Anterior cingulate cortex (tissue), 58 donors: ENCODE measurements at places on chromosomes 1 and 21.
A peak's percentile ranks its signal among the peaks of the same experiment; 100 is the strongest.

- peak; percentile 86 for DNase-seq
Measured at GRCh38 chr1:209585672-209586071, 2.2 kb downstream of the CAMK1G start.

- DNase-seq, result no peak
Measured at GRCh38 chr1:214418391-214418790, 133.0 kb downstream of the PTPN14 start.

DNA sequence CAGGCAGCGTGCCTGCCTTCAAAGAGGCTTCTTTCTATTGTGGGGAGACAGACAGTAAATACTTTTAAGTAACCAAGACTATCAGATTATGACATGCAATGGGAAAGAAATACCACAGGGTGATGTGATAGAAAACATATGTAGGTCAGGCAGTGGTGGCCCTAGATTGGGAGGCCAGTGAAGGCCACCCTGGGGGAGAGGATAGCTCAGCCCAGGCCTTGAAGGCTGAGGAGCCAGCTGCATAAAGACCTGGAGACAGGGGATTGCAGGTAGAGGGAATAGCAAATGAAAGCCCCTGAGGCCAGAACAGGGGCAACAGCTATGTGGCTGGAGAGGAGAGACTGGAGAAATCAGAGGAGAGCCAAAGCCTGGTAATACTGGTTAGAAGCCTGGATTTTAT lies 4.0 kb downstream of the SOX13 start:
- no peak for DNase-seq

DNA sequence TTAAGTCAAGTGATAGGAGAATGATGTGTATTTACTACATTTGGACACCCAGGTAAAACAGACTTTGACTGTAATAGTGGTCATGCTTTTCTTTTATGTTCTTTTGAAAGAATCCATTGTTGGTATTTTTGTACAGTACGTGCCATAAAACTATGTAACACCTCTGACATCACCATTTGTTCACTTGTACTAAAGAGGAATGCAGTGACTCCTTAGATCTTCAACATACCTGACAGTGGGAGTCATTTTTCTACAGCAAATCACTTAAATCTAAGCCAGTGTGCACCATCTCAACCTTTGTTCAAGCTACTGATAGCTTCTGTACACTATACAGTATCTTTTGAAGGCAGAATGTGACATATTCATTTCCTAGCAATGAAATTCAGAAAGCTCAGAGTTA lies 6.3 kb upstream of the PLD5 start:
- DNase-seq, result no peak

GRCh38 chr1:7579831-7580804 lies 191.0 kb upstream of the VAMP3 start:
- no peak for DNase-seq

DNA sequence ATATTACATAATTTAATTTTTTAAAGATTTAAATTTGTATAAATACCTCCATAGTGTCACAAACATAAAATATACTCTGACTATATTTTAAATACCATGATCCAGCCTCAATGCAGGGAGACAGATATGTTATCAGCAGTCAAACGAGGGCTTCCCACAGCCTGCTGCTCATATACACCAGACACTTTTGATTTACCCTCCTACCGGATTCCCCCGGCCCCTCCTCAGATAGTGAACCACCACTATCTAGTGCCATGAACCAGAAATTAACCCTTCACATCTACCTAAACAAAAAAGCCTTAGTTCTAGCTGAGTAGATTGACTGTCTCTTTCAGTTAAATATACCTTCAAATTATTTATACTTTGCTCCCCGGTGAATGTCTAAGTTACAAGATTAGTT lies 52.4 kb upstream of the C1orf53 start:
- no peak for DNase-seq

GRCh38 chr1:188988589-188988988 lies 1489.1 kb downstream of the BRINP3 start:
- DNase-seq, result no peak

GRCh38 chr21:41641821-41642701 lies 124.8 kb downstream of the RIPK4 start:
- no peak for DNase-seq

DNA sequence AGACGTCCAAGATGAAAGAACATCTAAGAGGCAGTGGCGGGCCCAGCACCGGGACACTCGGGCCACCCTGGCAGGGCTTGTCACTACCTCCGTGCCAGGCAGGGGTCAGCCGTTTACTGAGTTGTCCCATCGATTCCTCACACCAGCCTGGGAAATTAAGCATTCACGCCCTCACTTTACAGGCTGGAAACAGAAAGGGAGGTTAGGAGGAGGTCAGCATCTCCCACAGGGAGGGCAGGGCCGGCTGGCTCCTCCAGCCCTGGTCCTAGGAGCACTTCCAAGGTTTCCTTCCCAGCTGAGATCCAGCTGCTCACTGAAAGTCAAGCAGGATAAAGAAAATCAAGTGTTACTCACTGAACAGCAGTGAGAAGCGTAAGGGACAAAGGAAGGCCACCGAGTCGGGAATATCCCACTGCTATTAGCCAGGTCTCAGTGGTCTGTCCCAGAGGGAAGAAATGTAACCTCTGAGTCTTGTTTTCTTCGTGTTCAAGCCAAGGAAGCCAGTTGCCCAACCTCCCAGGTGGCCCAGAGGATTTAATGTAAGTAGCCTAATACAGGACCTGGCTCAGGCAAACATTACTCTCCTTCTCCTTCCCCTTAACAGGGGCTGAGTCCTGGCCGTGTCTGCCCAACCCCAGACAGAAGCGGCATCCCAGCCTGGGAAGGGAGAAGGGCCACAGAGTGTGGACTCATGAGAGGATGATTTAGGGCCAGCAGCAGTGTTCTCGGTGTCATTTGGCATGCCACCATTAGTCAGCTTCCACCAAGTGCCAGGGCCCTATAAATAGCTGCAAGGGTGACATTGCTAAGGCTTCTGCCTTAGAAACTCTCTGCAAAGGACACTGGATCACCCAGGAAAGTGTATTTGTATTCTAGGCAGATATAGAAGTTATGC lies 203.1 kb upstream of the GALNT2 start:
- DNase-seq, result no peak

- DNase-seq, result no peak
Measured at GRCh38 chr1:185533596-185533995, 200.6 kb upstream of the HMCN1 start.

GRCh38 chr1:34286511-34286910 lies 109.8 kb downstream of the C1orf94 start:
- DNase-seq, result no peak

- no peak for DNase-seq
Measured at GRCh38 chr1:68904477-68904876, 407.6 kb upstream of the DEPDC1 start.

GRCh38 chr1:231850786-231851185 lies 224.2 kb downstream of the DISC1 start:
- no peak for DNase-seq

- no peak for DNase-seq
Measured at GRCh38 chr1:91735266-91735845, 150.6 kb downstream of the TGFBR3 start.

GRCh38 chr1:44759077-44759476 lies 16.3 kb upstream of the RPS8 start:
- DNase-seq, result no peak

GRCh38 chr21:26460621-26461020 lies 112.5 kb downstream of the CYYR1 start:
- no peak for DNase-seq

DNA sequence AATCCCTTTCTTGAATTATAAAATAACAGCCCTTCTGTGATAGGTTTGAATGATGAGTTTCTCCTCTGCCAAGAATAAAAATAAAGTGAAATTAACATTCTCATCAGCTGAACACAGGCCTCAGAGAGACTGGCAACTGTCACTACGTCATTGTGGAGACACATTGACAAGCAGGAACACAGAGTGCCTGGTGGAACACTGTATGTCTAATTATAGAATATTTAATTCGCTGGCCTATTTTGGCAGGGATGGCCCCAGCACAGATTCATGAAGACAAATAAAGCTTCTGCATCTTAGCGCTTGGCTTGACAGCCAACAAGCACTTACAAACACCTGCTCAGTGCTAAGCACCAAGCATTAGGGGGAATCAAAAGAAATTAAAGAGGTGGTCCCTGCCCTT lies 52.0 kb upstream of the SMYD2 start:
- DNase-seq, result no peak

GRCh38 chr1:101250222-101250621 lies 13.4 kb downstream of the S1PR1 start:
- DNase-seq, result no peak

DNA sequence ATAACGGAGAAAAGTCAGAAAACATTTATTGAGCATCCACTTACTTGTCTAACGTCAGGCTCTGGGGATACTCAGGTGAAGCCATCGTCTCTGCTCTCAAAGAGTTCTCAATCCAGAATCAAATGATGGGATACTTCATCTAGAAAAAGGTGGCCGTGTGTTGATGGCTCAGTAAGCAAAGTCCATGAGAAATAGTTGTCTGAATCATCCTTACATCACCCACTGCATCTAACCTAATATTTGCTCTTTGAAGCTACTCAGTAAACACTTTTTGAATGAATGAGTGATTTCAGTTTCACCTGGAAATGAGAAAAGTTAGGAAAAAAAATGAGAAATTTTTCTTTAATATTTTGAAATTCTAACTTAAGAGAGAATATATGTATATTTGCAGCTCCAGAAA lies 155.3 kb upstream of the PKN2 start:
- DNase-seq, result no peak

DNA sequence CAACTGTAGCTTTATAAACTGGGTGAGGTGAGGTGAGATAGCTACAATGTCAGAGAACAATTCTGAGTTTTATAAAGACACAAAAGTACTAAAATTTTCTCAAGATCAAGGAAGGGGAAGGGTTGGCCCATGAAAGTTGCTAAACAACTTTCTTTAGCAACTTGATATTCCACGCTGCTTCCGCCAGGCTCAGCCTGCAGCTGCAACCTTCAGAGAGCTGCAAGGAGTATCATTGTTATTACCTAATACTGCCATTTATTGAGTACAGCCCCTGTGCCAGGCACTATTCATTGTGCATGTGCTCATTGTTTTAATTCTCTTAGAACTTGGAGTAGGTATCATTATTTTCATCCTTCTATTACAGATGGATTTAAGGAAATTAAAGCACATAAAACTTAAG lies 34.1 kb upstream of the SUCO start:
- DNase-seq, result no peak

- no peak for DNase-seq
Measured at GRCh38 chr1:43688594-43689000, 18.7 kb upstream of the ST3GAL3 start.

GRCh38 chr1:41362357-41362721 lies 1.1 kb downstream of the FOXO6 start:
- DNase-seq, result no peak

- no peak for DNase-seq
Measured at GRCh38 chr1:179264507-179264906, 29.1 kb upstream of the SOAT1 start.

DNA sequence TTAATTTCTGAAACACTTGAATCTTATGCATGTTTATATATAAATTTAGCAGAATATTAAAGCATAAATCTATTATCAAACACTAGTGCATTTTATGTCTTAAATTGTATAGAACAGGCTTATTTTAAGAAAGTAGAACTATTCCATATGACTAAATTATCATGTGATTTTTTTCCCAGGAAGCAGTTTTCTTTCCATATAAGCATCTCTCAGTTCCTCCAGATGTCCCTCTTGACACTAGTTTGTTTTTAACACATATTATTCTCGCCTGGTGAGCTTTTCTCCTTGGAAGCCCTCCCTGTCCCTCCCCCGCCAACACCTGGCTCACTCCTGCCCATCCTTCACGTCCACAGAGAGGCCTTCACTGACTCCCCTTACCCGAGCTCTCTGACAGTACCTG lies 48.3 kb upstream of the BCAR3 start:
- DNase-seq, result no peak

- no peak for DNase-seq
Measured at GRCh38 chr1:42340901-42341300, 5.9 kb upstream of the FOXJ3 start.

- DNase-seq, result no peak
Measured at GRCh38 chr1:11997081-11997850, 17.0 kb downstream of the MFN2 start.

- peak; percentile 50 for DNase-seq
Measured at GRCh38 chr1:2544093-2544874, 11.9 kb upstream of the TNFRSF14 start.
